ENCODE measurements at places on chromosomes 13 and 19. TPM values are rescaled to one million over a fixed set of nuclear protein-coding genes. Genes with fewer than 3 reads are reported as not detected.

DNA sequence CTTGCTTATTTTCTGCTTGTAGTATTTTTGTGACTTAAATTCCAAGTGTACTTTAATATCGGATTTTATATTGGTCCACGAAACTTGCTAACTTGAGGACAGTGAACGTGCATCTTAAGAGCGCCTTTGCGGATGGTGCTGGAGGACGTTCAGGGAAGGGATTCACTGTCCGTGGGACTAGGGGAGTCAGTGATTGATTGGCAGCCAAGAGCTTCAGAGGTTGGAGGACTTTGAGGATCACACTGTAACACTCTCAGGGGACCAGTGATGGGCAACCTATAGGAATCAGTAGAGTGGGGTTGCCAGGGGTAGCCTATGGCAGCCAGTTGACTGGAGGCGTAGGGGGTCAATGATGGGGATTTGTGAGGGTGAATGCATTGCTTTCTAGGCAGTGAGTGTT is 516 bp downstream of the ZNF175 start:
- peak overlapping the region; percentile 99 for H3K4me3 ChIP-seq
- peaks cover 25% of the 10 kb centered on the region for H3K36me3 ChIP-seq
- peak overlapping the region; percentile 91 for H3K27ac ChIP-seq
- no peak for DNase-seq
- peaks cover 2% of the 10 kb centered on the region for H3K27me3 ChIP-seq

DNA sequence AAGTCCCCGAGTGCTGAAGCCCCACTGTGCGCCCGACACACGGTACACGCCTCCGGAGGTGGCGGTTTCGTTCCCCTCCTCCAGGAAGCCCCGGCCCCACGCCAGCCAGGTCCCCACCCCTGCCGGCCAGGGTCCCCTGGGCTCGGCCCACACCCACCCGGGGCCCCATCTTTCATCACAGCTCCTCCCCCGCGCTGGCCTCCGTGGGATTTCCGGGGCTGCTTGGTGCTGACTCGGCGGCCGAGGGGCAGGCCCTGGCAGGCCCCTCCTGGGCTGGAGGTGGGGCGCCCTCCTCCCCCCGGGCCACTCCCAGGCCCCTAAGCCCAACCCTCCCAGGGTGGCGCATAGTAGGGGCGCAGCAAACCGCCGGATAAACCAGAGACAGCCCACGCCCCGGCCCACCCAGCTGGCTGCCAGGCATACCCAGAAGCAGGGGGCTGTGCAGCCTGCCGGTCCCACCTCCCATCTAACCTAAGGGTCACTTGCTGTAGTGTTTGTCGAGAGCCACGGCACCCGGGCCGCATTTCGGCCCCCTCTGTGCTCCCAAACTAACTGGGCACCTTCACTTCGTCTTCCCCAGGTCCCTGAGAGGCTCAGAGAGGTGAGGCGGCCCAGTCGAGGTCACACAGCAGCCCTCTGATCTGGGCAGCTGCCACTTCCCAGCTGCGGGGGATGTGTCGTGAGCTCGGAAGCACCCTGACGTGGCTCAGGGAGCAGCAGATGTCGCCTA is 6.6 kb downstream of the ZBTB7A start:
- peaks cover 7% of the 10 kb centered on the region for H3K27me3 ChIP-seq
- H3K4me1 ChIP-seq: peaks cover 16% of the 10 kb centered on the region
- H3K36me3 ChIP-seq: peaks cover 19% of the 10 kb centered on the region

Gene HIF3A
- 0.44 TPM for total RNA-seq

Gene OR10H5
- not detected for total RNA-seq

Gene KLK14
- not detected for total RNA-seq

- H3K4me3 ChIP-seq: peak overlapping the region; percentile 62
- H3K4me1 ChIP-seq: peaks cover 59% of the 10 kb centered on the region
- peaks cover 8% of the 10 kb centered on the region for H3K27me3 ChIP-seq
These were observed 49.3 kb upstream of the GPR183 start for GRCh38 chr13:99356262-99357091.

Gene ERICH4
- total RNA-seq: not detected

Gene OR2Z1
- total RNA-seq: not detected

- peaks cover 23% of the 10 kb centered on the region for H3K36me3 ChIP-seq
- peaks cover 2% of the 10 kb centered on the region for H3K27me3 ChIP-seq
- no peak for DNase-seq
These were observed 1.3 kb downstream of the TRIP10 start for GRCh38 chr19:6740589-6741343.

Gene CCDC169
- total RNA-seq: 1.8 TPM

GRCh38 chr13:54852831-54853230 is 1824.2 kb downstream of the OLFM4 start:
- H3K4me1 ChIP-seq: no peaks in the 10 kb centered on the region
- no peak overlapping the region for H3K4me3 ChIP-seq
- DNase-seq: no peak
- H3K27me3 ChIP-seq: no peaks in the 10 kb centered on the region

Data from HFFc6 (cell line).